ENCODE measurements at places on chromosomes 6 and 20.

DNA sequence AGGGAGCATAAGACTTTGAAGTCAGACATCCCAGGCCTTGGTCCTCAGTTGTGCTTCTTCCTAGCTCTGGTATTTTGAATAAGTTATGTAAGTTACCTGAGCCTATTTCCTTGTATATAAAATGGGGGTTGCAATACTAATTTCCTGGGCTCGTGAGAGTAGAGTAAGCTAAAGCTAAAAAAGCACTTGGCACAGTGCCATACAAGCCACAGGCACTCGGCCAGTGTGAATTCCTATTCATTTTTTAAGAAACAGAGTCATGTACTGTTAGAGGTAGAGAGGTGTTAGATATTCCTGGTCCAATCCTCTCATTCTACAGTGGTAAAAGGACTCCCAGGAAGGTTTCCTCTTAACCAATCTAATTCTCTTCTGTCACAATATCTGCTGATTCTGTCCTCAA is 79.6 kb upstream of the EPB41L1 start:
- DNase-seq = no peak

DNA sequence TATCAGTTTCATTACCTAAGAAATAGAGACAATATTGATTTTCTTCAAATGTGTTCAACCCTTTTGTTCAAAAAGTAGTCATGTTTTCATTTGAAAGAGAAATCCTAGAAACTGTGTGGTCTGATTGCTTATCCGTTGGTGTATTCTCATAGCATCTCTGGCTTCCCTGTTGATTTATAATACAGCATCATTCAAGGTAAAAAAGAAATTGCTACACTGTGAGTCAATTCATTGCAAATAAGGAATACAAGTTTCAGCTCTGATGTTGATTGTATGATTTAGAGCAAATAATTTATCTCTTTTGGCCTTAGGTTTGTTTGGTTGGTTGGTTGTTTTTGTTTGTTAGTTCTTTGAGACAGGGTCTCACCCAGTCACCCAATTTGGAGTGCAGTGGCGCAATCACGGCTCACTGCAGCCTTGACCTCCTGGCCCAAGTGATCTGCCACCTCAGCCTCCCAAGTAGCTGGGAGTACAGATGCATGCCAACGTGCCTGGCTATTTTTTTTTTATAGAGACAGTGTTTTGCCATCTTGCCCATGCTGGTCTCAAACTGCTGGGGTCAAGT is 185.5 kb upstream of the TNFAIP3 start:
- DNase-seq = no peak

DNA sequence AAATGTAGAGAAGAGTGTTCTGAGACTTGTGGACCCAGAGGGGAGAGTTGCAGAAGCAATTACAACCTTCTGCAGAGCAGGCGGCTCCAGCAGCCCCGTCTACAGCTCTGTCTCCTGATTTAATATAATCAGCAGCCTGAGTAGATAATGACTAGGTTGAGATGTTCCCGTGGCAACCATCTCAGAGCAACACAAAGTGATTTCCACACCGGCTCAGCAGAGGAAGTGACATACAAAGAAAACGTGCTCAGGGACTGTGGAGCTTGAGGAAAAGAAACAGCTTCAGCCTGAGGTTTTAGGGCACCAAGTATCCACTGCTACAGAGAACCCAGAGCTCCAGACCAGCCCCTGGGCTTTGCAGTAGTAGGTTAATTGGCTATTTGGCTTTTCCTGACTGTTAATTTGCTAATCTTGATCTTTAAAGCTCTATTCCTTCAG is 136.4 kb downstream of the MTFR2 start:
- no peak for DNase-seq

DNA sequence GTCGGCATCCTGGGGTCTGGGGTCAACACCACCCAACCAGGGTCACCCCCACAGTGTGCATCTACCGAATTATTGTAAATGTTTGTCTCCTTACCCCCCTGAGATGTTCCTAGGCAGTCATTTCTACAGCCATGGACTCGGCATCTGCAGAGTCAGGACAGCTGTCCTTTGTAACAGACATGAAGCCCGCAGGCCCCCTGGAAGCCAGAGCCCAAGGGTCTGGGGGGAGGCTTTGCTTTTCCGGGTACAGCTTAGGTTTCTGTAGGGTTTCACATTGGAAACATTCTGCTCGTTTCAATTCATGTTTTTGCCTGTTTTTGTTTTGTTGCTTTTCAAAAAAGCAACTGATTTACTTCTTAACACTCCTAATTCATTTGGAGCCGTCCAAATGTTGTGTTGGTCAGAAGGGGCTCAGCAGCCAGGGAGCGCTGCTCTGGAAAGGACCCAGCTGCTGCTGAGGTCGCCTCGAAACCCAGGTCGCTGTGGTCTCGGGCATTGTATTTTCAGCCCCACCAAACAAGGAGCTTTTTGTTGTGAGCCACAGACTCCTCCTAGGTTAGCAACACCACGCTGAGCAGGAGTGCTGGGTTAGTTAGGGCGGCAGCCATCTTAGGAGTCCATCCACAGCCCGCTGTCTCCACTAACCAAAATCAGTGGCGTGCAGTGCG is 160.4 kb downstream of the TMEM242 start:
- no peak for DNase-seq

Data from stimulated activated CD4-positive, alpha-beta T cell treated with anti-CD3 and anti-CD28 coated beads, Interleukin-15, amount 100 ng/mL, for 48 hours (primary cell).